ENCODE measurements at places on chromosomes 4 and X.

GRCh38 chr4:158588285-158588684, 66.6 kb downstream of the RXFP1 start:
- no peak for DNase-seq

GRCh38 chr4:87465739-87466366, 43.5 kb downstream of the NUDT9 start:
- DNase-seq = no peak

- DNase-seq = no peak
These were observed 58.0 kb upstream of the KLHL13 start for GRCh38 chrX:118174516-118175098.

DNA sequence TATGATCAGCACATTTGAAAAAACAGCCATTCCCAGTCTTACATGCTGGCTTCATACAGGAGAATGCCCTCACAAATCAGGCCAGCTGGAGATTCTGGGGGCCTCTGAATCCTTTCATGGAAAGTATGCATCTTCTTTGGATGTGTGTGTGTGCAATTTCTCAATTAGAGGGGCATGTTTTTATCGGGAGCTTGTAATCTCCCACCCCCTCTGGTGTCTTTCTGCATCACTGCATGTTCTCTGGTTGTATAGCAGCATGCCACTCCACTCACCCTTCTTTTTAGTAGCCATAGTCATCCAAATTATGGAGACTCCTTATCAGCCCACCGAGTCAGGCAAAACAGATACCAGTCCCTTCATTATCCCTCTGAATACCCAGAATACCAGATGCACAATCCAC, 282.2 kb upstream of the SLIT2 start:
- no peak for DNase-seq

- no peak for DNase-seq
These were observed 86.7 kb upstream of the WDR44 start for GRCh38 chrX:118259213-118259612.

DNA sequence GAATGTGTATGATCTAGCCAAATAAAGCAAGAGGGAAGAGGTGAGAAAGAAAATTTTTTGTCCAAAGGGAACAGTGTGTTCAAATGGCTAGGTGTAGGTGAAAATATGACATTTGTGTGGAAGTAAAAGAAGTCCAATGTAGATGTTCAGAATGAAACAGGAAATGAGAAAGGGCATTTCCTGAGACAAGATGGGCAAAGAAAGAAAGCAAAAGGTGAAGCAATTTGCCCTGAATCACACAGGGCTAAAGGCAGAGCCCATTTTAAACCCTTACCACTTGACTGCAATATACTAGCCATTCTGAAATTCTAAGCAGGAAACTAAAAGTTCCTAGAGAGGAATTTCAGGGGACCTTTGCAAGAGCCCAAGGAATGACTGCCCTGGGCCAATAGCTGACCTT, 36.0 kb downstream of the CLOCK start:
- no peak for DNase-seq

GRCh38 chrX:130418066-130418465, 16.3 kb downstream of the RBMX2 start:
- DNase-seq = no peak
